ENCODE measurements at places on chromosomes 6 and 20. TPM values are rescaled to one million over a fixed set of nuclear protein-coding genes. Genes with fewer than 3 reads are reported as not detected.

The TNFRSF21 gene
- total RNA-seq, result 0.68 TPM

DNA sequence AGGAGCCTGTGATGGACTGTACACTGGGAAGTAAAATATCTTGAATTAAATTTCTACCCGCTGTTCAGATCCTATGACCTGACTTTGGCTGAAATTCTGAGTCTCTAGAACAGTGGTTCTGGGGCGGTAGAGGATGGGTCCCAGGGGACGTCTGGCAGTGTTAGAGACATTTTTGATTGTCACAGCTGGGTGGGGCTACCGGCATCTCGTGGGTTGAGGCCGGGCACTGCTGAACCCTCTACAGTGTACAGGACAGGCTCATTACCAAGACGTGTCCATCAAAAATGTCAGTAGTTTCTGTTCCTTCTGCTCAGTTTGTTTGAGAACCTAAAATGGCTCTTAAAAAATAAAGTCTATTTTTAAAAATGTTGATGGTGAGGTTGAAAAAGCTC lies 11.5 kb upstream of the RPS6KA2 start:
- no peak for DNase-seq
- peaks cover 8% of the 10 kb centered on the region for H3K27me3 ChIP-seq
- H3K36me3 ChIP-seq, result no peaks in the 10 kb centered on the region
- no peak overlapping the region for H3K4me3 ChIP-seq
- H3K4me1 ChIP-seq, result no peaks in the 10 kb centered on the region
- H3K27ac ChIP-seq, result no peak overlapping the region

DNA sequence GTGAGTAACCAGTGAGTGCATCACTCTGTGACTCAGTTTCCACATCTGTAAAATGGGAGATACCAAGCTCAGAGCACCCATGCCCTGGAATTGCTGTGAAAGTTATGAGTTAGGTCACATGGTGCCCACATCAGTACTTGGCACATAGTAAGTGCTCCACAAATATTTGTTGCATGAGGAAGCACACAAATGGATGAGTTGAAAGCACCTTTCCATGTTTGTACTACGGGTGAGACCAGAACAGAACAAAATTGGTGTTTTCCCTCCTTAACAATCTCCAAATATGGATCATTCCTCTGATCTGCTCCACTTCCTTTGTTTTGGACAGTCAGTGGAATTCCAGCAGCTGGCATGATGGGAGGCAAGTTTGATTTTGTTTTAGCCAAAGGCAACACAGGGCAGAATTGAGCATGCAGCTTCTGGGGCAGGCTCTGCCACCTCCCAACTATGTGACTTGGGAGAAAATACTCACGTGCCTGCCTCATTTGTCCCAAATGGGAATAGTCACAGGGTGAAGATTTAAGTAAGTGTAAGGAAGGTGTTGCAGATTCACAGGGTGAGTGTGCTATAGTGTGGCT lies 503.7 kb upstream of the SULF2 start:
- H3K27ac ChIP-seq, result no peak overlapping the region
- peaks cover 39% of the 10 kb centered on the region for H3K4me1 ChIP-seq
- no peak for DNase-seq
- no peak overlapping the region for H3K4me3 ChIP-seq

GRCh38 chr6:158067436-158068015 lies 85.9 kb downstream of the SYNJ2 start:
- DNase-seq, result peak; percentile 37
- peak overlapping the region; percentile 47 for H3K27ac ChIP-seq
- no peaks in the 10 kb centered on the region for H3K27me3 ChIP-seq
- H3K4me1 ChIP-seq, result peaks cover 55% of the 10 kb centered on the region
- H3K4me3 ChIP-seq, result no peak overlapping the region

GRCh38 chr6:13873288-13874190 lies 51.2 kb upstream of the RNF182 start:
- peak; percentile 28 for DNase-seq
- H3K36me3 ChIP-seq, result no peaks in the 10 kb centered on the region
- H3K4me1 ChIP-seq, result peaks cover 8% of the 10 kb centered on the region
- H3K4me3 ChIP-seq, result peak overlapping the region; percentile 23

All from SJSA1 (cell line).